ENCODE measurements at places on chromosomes 12 and 14.

DNA sequence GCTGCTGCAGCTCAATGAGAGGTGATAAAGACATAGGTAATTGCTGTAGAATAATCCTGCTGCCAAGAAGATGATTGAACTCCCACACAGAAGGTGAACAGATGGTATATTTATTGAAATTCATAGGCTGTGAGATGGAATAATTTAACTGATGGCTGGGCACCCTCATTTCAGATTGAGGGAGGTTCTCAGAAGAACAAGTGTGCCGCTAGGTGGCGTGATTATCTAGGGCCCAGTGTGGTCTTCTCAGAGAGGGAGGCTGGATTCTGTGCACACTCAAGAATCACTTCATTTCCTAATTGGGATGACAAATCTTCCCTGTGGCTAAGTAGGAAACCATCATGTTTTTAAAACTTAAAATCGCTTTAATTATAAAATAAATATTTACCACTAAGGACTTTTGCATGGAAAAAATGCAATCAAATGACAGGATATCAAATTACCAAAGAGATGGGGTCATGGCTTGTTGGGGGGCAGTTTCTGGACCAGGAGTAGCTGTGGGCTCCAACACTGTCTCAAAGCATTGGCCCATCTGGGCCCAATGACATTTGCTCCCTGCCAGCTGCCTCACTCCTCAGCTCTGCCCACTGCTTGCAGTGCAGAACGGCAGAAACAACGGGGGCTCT is 132.3 kb downstream of the SNAPC1 start:
- no peak for DNase-seq

GRCh38 chr12:10158406-10158805 is 13.5 kb downstream of the OLR1 start:
- DNase-seq: no peak

DNA sequence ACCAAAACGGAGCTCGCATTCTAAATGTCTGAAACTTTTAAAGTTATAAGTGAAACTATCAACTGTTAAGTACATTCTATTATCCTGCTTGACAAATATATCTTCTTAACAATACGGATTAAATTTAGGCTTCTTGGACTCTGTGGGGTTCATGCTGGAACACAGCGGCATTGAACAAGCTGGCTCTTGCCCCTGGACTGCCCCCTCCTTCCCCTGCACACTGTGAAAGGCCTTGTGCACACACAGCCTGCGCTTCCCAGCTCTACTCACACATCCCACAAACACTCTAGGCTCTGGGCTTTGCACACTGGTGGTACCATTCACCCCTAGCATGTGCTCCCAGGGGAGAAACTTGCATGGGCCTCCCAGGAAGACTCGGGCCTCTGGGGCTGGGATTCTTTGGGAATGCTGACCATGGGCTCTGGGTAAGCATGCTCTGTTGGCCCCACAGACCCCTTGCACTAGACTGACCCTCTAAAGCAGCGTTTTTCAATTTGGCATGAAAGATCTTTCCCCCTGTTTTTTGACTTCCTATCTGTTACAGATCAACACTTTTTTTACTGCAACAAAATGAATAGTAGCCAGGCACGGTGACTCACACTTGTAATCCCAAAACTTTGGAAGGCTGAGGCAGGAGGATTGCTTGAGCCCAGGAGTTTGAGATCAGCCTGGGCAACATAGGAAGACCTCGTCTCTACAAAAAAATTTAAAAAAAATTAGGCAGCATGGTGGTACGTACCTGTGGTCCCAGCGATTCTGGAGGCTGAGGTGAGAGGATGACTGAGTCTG is 96.2 kb upstream of the CPM start:
- no peak for DNase-seq

GRCh38 chr14:72830786-72831594 is 62.9 kb downstream of the DPF3 start:
- no peak for DNase-seq

- DNase-seq: no peak
Measured at GRCh38 chr12:6884539-6884938, 11.4 kb upstream of the SPSB2 start.

GRCh38 chr12:31323391-31324115 is 2.4 kb downstream of the SINHCAF start:
- DNase-seq: no peak

DNA sequence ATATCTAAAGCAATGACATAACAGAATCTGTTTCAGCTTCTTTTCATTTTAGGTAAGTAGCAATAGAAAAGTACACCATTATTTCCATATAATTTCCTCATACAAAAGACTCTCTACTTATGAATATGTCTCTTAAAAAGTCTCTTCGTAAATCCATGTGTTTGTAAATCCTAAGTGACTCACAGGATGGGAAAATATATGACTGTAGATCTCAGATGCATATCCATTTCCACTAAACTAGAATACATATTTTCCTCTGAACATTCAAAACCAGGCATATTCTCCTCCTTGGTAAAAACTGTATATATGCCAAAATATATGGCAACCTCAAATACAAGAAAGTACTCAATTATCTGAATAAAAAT is 93.6 kb downstream of the TXNDC16 start:
- no peak for DNase-seq

- DNase-seq: no peak
Measured at GRCh38 chr12:16063726-16064125, 152.6 kb downstream of the DERA start.

GRCh38 chr12:30687265-30687986 is 8.2 kb downstream of the IPO8 start:
- DNase-seq: no peak

DNA sequence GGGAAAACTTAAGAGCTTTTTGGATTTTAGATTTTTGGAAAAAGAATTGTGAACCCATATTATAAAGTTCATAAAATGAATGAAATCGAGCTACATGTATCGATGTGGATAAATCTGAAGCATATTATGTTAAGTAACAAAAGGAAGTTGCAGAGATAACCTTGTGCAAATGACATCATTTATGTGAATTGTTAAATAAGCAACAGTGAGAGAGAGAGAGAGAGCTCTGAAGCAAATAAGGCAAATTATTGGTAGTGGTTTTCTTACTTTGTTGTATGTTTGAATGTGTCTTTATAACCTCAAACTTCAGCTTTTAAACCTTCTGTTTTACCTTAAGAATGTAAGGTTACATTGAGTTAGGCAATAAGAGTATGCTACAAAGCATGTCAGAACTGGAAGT is 78.8 kb downstream of the ERC1 start:
- no peak for DNase-seq

GRCh38 chr14:55389330-55389729 is 22.3 kb downstream of the ATG14 start:
- no peak for DNase-seq

DNA sequence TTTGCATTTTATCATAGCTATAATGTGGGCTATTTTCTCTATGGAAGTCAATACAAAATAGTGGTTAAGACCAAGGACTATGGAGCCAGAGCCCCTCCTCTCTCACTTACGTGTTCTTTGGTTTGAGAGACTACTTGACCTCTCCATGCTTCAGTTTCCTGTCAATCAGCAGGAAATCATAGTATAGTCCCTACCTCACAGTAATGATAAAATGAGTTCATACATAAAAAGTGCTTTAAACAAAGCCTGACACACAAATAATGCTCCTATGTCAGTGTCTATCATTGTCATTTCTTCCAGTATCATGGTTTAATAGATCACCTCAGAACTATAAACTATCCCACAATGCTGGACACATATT is 90.4 kb downstream of the MED13L start:
- DNase-seq: no peak

DNA sequence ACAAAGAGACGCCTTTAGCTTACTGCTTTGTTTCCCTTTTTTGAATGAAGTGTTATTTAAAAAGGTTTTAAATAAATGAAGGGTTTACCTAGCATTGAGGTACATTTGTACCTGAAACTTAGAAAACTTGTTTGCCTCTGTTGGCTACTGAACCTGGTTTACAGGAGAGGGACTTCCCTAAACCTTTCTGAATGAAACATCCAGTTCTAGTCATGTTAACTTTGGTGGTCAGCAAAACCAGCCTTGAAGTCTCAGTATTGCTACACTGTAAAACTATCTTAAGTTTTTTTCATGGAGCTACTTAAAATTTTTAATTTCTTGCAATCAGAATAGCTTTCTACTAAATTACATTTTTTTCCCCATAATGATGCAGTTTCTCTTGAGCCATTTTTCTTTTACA is 38.2 kb downstream of the RASSF8 start:
- DNase-seq: no peak

DNA sequence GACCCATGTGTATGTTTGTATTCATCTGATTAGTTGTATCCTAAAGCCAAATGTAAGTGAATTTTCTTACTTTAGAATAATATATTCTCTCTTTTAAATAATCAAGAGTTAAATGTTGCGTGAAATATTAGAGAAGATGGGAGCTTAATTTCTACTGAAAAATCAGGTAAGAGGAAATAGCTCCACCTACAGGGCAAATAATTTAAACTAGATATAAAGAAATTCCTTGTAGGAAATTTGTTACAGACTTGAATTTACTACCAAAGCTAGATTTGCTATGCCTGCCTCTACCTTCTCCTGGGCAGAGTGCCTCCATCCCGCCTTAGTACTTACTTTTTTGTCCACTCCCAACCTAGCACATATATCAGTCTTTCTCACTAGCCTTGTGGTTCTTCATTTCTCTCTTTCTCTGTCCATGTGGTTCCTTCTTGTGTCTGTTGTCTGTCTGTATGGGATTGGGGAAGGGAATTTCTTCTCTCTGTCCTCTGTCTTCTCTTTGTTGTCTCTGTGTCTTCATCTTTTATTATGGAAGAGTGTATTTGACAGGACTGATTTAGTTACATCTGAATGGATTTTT is 44.7 kb downstream of the PALS1 start:
- no peak for DNase-seq

DNA sequence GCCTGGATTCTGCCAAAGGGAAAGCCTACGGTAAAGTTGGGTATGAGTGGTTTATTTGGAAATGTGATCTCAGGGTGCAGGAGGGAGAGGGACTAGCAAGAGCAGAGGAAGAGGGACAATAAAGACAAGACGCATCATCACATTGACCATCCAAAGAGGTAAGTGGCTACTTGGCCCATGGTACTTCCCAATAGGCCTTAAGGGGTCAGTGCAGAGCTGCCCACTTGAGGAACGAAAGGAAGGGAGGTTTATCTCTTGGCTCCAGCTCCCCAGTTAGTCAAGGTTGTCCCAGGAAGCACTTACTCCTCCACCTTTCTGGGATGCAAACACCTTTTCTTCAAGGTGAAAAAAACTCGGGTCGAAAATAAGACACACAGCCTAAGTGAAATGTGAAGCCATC is 323.9 kb downstream of the TMEM132D start:
- DNase-seq: no peak

GRCh38 chr14:41461380-41461779 is 145.3 kb upstream of the LRFN5 start:
- DNase-seq: no peak

DNA sequence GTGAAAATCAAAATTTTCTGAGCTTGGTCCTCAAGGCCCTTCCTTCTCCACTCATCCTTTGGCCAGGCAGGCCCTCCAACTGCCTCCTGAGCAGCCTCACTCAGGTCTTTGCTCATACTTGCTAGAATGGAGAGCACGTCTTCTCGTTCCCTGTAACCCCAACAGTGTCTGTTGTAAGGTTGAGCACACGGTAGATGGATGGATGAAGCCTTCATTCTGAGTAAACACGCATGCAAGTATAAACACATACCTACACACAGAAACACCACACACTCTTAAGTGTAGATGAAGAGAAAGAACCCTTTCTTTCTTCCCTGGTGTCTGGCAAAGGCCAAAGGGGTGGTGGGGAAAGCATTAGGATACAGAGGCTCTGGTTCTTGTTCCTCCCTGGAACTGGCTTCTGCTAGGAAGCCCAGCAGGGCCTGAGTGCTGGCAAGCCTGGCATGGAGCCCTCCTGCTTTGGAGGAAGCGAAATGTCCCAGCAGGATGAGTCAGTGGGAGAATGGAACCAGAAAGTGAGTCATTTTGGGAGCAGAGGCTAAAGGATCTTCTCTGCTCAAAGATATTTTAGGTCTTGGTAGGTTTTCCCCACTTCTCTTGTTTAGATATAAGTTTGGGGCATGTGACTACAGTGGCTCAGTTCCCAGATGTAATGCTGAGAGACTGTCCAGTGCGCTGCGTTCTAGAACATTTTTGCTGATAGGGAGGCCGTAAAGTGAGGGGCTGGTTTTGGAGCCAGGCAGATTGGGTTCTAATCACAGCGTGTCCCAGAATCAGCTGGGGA is 127.4 kb downstream of the CACNA1C start:
- DNase-seq: no peak

DNA sequence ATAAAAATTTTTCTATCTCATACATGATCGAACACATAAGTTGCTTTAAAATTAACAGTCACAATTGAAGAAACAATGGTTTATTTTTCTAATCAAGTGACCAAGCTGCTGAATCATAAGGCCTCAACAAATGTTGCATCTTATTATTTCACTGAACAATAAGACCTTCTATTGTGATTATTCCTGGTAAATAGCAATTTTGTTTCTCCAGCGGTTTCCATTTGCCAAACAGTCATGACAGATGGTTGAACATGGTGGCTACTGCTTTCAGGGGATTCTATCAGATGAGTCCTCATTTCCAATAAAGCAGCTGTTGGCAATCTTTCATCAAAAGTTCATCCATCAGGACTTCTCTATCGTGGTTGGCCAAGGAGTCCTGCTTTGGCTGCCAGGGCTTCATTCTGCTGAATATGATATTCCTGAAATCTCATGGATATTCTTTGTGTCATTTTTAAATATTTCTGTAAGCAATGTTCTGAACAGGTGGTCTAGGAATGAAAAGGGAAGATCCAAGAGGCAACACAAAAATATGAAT is 13.0 kb downstream of the TOMM20L start:
- no peak for DNase-seq

GRCh38 chr14:52413729-52414408 is 99.8 kb downstream of the PTGER2 start:
- DNase-seq: no peak

- no peak for DNase-seq
Measured at GRCh38 chr12:52669426-52669825, 10.8 kb downstream of the KRT1 start.

DNA sequence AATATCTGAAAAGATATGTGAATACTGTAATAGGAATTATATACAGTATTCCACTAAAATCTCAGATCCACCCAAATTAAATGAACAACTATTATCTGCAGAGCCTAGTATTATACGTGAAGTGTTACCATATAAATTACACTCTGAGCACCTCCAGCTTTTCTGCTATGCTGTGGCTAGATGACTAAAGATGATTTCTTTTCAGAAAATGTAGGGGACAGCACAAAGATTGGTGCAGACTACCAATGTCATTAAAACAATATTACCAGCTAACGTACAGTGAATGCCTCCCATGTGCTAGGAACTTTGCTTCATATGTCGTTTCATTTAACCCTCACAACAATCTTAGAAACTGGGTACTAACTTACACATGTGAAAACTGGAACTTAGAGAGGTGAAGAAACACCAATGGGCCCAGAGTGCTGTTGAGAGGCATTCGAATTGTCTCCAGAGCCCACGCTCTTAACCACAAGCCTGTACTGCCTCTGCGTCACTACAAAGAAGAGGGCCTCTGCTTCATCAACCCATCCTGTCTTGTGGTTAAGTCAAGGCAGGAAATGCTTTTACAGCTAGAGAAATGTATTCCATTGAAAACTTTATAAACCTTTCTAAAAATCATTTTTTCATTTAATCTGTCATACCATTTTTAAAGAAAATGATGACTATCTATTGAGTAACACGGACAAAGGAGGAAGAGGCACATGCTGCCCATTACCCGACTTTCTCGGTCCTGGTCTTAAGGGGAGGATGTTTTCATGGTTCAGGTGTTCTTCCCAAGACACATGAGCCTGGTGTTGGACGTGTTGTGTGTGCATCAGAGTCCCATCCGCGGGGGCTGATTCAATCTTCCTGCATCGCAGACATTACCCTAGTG is 1.3 kb downstream of the GPR65 start:
- no peak for DNase-seq

GRCh38 chr12:53572134-53572758 is 53.9 kb downstream of the ATF7 start:
- DNase-seq: no peak

Data from vagina (tissue), 2 donors.